ENCODE measurements at places on chromosomes 6 and 20. TPM values are rescaled to one million over a fixed set of nuclear protein-coding genes. Genes with fewer than 3 reads are reported as not detected.

- no peak for DNase-seq
Measured at GRCh38 chr20:19210391-19211155, 1.9 kb upstream of the SLC24A3 start.

TENT5A gene
- 26.6 TPM for total RNA-seq

GRCh38 chr6:13715444-13715883, 3.8 kb upstream of the RANBP9 start:
- DNase-seq = no peak

DNA sequence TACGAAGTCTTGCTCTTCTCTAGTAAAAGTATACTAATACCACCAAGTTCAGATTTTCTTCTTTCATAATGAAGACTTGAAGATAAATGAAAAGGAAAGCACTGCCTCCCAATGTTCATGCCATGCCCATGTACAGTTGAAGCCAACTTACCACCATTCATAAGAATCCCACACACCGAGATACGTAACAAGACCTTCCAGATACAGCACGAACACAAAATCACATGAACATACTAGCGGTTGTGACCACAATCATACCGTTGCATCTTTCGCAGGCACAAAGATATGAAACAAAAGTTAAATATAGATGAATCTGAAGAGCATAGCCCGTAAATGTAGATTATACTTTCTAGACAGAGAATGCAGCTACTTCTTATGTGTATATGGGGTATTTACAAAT, 412.5 kb downstream of the CBLN4 start:
- DNase-seq = no peak

GRCh38 chr6:74091136-74091793, 395.3 kb downstream of the CD109 start:
- no peak for DNase-seq

DNA sequence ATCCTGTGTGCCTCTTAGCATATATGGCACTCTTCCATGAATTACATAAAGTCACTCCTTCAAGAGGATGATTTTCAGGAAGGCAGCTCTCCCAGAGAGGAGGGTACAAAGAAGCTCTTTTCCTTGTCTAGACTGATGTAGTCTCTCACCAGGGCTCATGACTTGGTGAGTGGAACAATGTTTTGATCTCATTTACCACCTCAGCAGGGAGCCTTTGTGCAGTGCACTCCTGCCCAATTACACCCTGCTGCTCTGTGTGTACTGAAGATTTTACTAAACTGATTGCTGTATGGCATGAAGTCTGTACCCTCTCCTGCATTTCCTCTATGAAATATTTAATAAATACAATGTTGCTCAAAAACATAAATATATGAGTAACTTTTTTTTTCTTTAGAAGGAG, 598.3 kb upstream of the HS3ST5 start:
- DNase-seq = no peak

ROMO1 gene
- total RNA-seq = 81.7 TPM

DNA sequence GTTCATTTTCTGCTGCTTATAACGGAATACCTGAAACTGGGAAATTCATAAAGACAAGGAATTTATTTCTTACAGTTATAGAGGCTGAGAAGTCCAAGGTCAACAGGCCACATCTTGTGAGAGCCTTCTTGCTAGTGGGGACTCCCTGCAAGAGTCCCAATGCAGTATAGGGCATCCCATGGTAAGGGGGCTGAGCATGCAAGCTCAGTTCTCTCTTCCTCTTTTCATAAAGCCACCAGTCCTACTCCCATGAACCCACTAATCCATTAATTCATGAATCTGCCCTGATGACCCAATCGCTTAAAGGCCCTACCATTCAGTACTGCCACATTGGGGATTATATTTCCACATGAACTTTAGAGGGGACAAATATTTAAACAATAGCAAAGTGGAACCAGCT, 26.5 kb downstream of the CYB5R4 start:
- DNase-seq = no peak

DNA sequence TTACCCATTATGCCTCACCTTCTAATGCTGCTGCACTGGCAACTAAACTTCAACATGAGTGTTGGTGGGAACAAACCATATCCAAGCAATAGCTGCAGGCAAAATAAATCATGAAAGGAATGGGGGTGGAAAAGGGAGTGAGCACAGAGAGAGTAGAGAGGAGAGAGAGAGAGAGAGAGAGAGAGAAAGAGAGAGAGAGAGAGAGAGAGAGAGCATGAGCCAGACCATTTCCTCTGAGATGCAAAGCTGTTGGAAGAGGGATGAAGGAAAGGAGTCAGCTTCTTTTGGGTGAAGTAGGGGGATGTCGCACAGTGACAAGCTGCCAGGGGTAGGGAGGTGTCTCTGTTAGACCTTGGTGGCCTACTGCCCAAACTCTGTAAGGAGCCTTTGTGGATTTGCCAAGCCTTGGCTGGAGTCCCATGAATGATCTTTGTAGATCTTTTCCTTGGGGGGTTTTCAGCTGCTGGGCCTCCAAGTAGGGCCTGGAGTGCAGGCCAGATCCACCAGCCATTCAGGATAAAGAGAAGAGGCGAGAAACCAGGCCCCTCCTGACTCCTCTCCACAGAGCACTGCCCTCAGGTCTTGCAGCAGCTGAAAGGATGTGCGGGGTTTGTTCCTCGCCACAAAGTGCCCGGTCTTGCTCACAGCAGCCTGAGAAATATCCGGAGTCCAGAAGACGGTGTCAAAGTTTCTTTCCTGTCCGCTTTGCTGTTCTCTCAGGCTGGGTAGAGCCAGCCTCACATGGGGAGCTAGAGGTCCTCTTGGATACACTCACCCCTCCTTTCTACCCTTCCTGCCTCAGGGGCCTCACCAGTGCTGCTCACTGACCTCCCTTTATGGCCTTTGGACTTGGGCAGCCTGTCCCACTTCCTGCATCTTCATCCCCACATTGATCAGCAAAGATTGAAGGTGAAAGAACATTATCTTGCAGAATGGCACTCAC, 17.8 kb downstream of the BTBD3 start:
- no peak for DNase-seq

GRCh38 chr6:129732542-129732941, 22.6 kb upstream of the ARHGAP18 start:
- no peak for DNase-seq

OGFR gene
- total RNA-seq = 69.4 TPM

ACTL10 gene
- total RNA-seq = 1.3 TPM

GRCh38 chr6:131510591-131510990, 62.4 kb upstream of the ARG1 start:
- DNase-seq = no peak

GRCh38 chr20:46991880-46992639, 97.4 kb downstream of the EYA2 start:
- DNase-seq = no peak

GRCh38 chr20:1212607-1213396, 9.5 kb downstream of the C20orf202 start:
- DNase-seq = peak; percentile 76

ULBP2 gene
- 2.2 TPM for total RNA-seq

DNA sequence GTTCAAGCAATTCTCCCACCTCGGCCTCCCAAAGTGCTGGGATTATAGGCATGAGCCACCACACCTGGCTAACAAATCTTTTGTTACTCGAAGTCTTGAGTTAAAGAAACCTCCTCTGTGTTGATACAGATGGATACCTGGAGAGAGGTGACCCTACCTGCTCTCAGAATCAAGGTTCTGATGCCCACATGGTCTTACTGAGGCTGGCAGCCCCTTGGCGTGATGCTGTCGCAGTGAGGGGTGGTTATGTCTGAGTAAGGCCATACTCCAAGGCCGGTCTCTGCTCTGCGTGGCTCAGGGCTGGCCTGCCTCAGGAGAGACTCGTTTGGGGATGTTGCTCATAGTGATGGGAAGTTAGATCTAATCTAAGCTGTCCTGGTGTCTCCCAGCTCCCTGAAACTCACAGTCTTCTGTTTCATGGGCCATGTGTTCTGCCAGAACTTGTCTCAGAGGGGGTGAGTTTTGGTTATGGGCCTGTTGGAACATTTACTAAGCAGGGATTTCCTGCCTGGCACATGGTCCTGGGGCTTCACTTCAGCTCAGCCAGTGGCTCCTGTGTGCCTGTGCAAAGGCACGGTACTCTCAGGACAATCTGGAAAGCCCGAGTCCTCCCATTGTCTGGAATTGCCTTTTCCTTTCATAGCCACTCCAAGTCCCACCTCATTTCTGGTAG, 17.5 kb upstream of the TRAF3IP2 start:
- no peak for DNase-seq

- no peak for DNase-seq
Measured at GRCh38 chr20:61436283-61436666, 184.2 kb downstream of the CDH4 start.
